ENCODE measurements at places on chromosomes 6 and 20. TPM values are rescaled to one million over a fixed set of nuclear protein-coding genes. Genes with fewer than 3 reads are reported as not detected.

DNA sequence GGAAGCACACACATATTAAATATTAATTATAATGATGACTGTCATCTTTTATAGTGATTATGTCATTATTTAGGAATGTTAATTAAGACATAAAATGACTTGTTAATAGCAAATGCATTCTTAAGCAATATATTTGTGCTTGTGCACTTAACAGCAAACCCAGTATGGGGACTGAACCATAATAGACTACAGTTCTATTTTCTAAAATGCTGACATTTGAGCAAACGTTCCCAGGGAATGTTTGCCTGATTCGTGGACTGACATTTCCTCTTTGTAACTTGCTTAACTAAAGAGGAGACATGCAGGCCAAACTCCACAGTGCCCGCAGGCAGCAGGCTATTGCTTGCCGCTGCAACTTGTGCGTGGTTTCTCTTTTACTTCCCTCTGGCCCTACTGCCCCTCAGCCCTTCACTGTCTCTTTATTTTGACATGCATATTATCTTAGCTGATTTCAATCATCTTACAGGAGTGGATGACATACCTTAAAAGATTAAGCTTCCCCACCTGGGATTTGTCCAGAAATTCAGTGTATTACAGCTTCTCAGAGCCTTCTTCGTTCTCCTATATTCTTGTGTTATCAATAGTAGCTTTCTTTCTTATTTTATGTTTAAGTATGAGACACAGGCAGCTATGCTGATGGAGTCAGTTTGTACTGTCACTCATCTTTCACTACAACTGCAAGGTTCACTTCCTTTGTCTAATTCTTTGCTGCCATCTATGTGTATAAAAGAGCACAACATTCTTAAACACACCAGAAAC is 141.5 kb downstream of the GMDS start:
- H3K27ac ChIP-seq = no peak overlapping the region
- H3K36me3 ChIP-seq = no peaks in the 10 kb centered on the region
- DNase-seq = no peak
- no peak overlapping the region for H3K4me3 ChIP-seq
- H3K4me1 ChIP-seq = no peaks in the 10 kb centered on the region

The CLVS2 gene
- total RNA-seq = 1.5 TPM

GRCh38 chr6:28172006-28172405 is 30.3 kb downstream of the ZKSCAN8 start:
- H3K4me3 ChIP-seq = no peak overlapping the region
- no peaks in the 10 kb centered on the region for H3K4me1 ChIP-seq
- H3K36me3 ChIP-seq = no peaks in the 10 kb centered on the region

DNA sequence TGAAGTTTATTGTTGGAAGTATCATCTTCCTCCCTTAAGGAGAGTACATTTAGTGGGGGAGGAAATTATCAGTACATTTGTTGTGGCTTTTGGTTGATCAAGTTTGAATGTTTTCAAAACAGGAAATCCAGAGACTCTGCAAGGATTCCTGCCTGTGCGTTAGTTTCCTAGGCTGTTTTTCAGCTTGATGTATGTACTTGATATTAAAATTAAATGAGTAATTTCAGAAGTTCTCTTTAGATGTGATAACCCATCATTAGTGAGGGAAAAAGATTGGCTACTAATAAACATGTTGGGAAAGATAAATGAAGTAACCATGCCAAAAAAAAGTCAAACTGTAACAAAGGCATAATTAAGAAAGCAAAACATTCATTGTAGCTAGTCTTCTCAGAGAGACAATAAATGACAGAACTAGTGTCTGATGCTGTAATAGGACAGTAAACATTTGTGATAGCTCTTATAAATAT is 88.0 kb upstream of the TULP1 start:
- no peaks in the 10 kb centered on the region for H3K36me3 ChIP-seq
- H3K4me3 ChIP-seq = peak overlapping the region; percentile 31
- peak overlapping the region; percentile 89 for H3K27ac ChIP-seq
- no peak for DNase-seq
- H3K27me3 ChIP-seq = no peaks in the 10 kb centered on the region
- H3K4me1 ChIP-seq = no peaks in the 10 kb centered on the region

The RHAG gene
- total RNA-seq = 0.81 TPM

DNA sequence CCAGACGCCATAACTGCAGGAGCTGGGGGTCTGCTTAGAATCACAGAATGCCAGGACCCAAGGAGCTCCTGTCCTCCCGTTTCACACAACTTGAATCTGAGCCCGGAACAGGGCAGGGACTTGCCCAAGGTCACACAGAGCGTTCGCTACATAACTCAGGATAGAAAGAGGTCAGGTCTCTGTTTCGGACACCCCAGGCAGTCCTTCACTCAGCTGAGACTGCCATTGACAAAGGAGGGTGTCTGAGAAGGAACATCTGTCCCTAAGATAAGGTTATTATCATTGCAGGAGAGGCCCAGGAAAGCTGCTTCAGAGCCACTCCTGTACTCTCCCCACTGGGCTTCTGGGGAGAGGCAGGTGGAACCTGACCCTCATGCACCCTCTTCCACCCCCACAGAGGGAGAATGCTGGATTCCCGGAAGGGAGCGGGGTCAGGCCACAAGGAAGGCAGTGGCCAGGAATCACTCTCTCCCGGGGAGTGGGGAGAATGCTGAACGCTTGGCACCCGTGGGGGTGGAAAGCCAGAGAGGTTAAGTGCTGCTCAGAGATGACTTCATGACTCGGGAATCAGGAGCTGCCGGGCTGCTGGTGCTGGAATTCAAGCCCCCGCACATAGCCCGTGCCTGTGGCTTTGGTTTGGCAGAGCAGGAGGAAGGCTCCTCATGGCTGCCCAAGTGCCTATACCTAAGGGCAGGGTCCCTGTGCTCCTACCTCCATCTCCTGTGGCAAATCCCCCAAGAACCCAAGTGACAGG is 10.7 kb downstream of the SDC4 start:
- peaks cover 46% of the 10 kb centered on the region for H3K36me3 ChIP-seq
- peak; percentile 83 for DNase-seq
- H3K4me1 ChIP-seq = peaks cover 73% of the 10 kb centered on the region
- no peak overlapping the region for H3K4me3 ChIP-seq

GRCh38 chr6:130602151-130602770 is 224.9 kb upstream of the SMLR1 start:
- H3K27ac ChIP-seq = no peak overlapping the region
- H3K4me3 ChIP-seq = no peak overlapping the region
- no peaks in the 10 kb centered on the region for H3K27me3 ChIP-seq
- no peaks in the 10 kb centered on the region for H3K36me3 ChIP-seq
- no peaks in the 10 kb centered on the region for H3K4me1 ChIP-seq

DNA sequence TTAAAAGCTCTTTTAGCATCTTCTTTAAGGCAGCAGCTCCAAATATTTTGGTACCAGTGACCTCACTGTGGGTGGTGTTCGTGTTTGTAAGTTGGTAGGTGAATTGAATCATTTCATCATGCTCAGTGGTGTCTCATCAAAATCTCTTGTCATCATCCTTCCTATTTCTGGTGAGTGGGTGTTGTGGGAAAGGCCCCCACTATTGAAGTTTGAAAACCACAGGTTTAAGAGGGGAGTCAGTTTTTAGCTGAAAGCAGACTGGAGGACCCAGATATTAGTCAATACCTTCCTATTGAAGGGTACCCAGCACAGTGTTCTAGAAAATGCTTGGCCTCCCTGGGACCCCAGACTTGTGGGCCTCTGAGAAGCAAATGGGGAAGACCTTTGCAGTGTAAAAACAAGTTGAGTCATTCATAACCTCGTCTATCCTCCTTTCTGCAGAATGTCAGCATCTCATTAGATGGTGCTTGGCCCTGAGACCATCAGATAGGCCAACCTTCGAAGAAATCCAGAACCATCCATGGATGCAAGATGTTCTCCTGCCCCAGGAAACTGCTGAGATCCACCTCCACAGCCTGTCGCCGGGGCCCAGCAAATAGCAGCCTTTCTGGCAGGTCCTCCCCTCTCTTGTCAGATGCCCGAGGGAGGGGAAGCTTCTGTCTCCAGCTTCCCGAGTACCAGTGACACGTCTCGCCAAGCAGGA is 3.7 kb downstream of the PIM1 start:
- peak overlapping the region; percentile 95 for H3K27ac ChIP-seq
- no peak for DNase-seq
- H3K4me1 ChIP-seq = peaks cover 36% of the 10 kb centered on the region
- peaks cover 23% of the 10 kb centered on the region for H3K36me3 ChIP-seq

GRCh38 chr6:131122007-131122406 is 13.3 kb upstream of the AKAP7 start:
- DNase-seq = no peak
- no peak overlapping the region for H3K27ac ChIP-seq
- no peak overlapping the region for H3K4me3 ChIP-seq
- H3K27me3 ChIP-seq = no peaks in the 10 kb centered on the region
- no peaks in the 10 kb centered on the region for H3K4me1 ChIP-seq

- H3K4me3 ChIP-seq = no peak overlapping the region
- no peaks in the 10 kb centered on the region for H3K27me3 ChIP-seq
- no peaks in the 10 kb centered on the region for H3K4me1 ChIP-seq
- no peaks in the 10 kb centered on the region for H3K36me3 ChIP-seq
- DNase-seq = no peak
- no peak overlapping the region for H3K27ac ChIP-seq
These were observed 40.5 kb upstream of the TAF8 start for GRCh38 chr6:42009844-42010184.

DNA sequence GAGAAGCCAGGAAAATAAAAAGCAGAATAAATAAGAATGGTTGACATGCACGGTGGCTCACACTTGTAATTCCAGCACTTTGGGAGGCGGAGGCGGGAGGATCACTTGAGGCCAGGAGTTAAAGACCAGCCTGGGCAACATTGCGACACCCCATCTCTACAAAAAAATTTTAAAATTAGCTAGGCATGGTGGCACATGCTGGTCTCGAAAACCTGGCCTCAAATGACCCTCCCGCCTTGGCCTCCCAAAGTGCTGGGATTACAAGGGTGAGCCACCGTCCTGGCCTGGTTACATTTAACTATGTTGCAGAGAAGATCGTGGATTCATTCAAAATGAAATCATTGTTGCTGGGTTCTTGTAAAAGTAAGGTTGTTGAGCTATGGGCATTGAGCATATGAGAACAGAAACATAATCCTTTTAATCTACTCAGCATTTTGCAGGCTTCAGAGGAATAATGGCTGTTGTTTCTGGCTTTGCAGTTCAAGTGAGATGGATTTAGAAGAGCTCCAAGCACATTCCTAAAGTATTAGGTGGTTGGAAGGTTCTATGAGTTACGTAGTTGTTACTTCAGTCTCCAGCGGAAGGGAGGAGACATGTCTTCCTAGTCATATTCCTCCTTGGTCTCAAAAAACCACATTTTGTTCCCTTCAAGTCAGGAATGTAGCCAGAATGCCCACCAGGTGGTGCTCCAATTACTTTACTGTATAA is 45.6 kb upstream of the RAB23 start:
- no peaks in the 10 kb centered on the region for H3K27me3 ChIP-seq
- peak overlapping the region; percentile 95 for H3K27ac ChIP-seq
- H3K4me1 ChIP-seq = no peaks in the 10 kb centered on the region

The GNMT gene
- 0.54 TPM for total RNA-seq

GRCh38 chr6:131161987-131162386 is 26.7 kb downstream of the AKAP7 start:
- H3K27me3 ChIP-seq = no peaks in the 10 kb centered on the region
- no peak overlapping the region for H3K27ac ChIP-seq
- H3K36me3 ChIP-seq = no peaks in the 10 kb centered on the region
- DNase-seq = no peak
- H3K4me1 ChIP-seq = no peaks in the 10 kb centered on the region

- peaks cover 26% of the 10 kb centered on the region for H3K4me1 ChIP-seq
- H3K27me3 ChIP-seq = peaks cover 10% of the 10 kb centered on the region
- no peaks in the 10 kb centered on the region for H3K36me3 ChIP-seq
- no peak for DNase-seq
These were observed 1.3 kb upstream of the LZTS3 start for GRCh38 chr20:3174442-3175261.

The SLC2A10 gene
- total RNA-seq = 6.4 TPM

The CLIC5 gene
- 2.9 TPM for total RNA-seq

The CALHM6 gene
- 5.0 TPM for total RNA-seq

DNA sequence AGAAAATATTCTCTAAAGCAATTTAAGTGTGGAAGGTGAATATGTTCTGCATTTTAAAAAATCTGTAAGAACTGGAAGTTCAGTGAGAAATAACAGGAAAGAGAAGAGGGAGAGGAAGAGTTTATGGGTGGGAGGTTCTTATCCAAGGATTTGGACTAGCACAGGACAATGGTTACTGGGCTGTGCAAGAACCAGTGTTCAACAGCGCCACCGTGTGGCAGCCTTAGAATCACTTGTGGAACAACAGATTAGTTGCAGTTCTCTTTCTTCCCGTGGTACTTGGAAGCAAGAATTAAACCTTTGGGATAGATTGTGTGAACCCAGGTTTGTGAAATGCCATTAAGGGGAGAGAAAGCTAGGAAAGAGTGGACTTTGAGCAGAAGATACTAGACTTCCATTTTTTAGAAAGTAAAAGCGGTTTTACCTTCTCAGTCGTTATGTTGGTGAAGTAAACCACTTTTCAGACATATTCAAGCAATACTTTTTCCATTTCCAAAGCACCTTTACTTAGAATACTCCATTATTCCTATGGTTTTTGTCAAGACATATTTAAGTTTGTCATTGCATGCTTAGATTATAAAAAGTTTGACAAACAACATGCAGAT is 436.7 kb downstream of the RNF144B start:
- no peak overlapping the region for H3K27ac ChIP-seq
- H3K27me3 ChIP-seq = no peaks in the 10 kb centered on the region
- no peak for DNase-seq
- H3K36me3 ChIP-seq = no peaks in the 10 kb centered on the region
- H3K4me3 ChIP-seq = no peak overlapping the region
- H3K4me1 ChIP-seq = no peaks in the 10 kb centered on the region
